ENCODE measurements at places on chromosomes 5 and 9.

DNA sequence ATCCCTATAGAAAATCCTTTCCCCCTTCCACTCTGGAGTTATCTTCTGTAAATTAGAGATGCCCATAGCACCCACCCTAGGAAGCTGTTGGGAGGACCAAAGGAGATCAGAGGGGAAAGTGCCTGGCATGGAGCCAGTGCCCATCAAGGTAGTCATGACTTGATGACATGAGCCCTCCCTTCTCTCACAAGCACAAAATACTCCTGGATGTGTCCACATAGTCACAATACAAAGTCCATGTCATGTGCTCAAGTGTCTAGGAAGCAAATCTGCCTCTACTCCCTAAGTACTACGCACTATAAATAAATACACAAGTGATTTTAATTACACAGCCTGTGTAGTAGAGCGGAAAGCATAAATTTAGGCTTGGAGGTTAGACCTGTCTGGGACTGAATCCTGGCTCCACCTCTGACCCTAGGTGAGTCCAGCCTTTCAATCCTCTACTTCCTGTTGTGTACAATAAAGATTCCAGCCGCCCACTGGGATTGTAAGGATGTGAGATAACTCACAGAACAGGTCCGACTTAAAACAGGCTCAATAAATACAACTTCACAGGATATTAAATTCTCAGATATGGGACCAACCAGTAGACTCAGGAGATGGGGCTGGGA lies 30.6 kb downstream of the TTC39B start:
- DNase-seq: no peak

DNA sequence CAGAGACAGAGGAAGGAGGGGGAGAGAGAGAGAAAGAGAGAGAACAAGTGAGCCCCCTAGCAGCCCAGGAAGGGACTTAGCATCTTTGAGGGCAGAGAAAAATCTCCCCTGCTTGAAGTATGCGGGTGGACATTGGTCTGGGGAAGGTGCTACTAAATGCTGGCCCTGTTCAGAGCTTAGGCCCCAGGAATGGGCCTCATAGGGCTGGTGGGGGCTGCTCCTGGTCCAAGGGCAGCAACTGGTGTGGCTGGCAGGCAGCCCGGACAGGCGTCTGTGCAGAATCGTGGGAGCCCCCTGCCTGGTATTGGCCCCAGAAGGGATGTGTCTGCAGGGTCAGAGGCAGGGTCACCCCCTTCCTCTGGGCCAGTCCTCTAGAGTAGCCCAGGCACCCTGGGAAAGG lies 47.8 kb upstream of the SUSD3 start:
- DNase-seq: no peak

DNA sequence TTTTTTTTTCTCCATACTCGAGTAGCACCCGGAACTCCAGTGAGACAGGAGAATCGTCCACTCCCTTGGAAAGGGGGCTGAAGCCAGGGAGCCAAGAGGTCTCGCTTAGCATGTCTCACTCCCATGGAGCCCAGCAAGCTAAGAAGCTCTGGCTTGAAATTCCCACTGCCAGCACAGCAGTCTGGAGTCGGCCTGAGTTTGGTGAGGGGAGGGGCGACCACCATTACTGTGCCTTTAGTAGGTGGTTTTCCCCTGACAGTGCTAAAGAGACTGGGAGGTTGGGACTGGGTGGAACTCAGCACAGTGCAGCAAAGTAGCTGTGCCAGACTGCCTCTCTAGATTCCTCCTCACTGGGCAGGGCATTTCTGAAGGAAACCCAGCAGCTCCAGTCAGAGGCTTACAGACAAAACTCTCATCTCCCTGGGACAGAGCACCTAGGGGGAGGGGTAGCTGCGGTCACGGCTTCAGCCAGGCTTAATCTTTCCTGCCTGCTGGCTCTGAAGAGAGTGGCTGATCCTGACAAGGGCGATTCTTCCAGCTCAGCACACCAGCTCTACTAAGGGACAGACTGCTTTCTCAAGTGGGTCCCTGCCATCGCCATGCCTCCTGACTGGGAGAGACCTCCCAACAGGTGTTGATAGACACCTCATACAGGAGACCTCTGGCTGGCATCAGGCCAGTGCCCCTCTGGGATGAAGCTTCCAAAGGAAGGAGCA lies 414.5 kb upstream of the ZNF608 start:
- DNase-seq: no peak

DNA sequence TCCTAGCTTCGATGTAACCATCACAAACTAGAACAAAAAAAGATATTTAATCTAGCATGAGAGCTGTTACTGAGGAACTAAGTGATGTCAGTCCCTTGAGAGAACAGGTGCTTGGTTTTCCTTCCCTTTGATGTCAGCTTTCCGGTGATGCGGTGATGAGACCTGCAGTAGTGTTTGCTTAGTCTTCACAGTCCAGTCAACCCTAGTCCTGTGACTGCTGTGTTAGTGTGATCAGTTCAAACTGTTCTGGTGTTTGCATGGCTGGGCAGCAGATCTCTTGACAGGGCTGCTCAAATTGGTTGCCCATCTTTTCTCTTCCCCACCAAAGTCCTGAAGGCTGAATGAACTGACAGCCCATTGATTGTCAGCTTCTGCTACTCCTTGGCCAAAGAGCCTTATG lies 608.6 kb upstream of the DAB2 start:
- no peak for DNase-seq

GRCh38 chr5:138476918-138477317 lies 11.6 kb downstream of the EGR1 start:
- no peak for DNase-seq

- no peak for DNase-seq
Measured at GRCh38 chr5:148416921-148417320, 33.2 kb downstream of the FBXO38 start.

- no peak for DNase-seq
Measured at GRCh38 chr5:61614606-61615005, 282.5 kb downstream of the ZSWIM6 start.

GRCh38 chr5:133297293-133297692 lies 245.5 kb downstream of the HSPA4 start:
- no peak for DNase-seq

- DNase-seq: peak; percentile 8
Measured at GRCh38 chr9:7967093-7967827, 167.7 kb upstream of the DMAC1 start.

DNA sequence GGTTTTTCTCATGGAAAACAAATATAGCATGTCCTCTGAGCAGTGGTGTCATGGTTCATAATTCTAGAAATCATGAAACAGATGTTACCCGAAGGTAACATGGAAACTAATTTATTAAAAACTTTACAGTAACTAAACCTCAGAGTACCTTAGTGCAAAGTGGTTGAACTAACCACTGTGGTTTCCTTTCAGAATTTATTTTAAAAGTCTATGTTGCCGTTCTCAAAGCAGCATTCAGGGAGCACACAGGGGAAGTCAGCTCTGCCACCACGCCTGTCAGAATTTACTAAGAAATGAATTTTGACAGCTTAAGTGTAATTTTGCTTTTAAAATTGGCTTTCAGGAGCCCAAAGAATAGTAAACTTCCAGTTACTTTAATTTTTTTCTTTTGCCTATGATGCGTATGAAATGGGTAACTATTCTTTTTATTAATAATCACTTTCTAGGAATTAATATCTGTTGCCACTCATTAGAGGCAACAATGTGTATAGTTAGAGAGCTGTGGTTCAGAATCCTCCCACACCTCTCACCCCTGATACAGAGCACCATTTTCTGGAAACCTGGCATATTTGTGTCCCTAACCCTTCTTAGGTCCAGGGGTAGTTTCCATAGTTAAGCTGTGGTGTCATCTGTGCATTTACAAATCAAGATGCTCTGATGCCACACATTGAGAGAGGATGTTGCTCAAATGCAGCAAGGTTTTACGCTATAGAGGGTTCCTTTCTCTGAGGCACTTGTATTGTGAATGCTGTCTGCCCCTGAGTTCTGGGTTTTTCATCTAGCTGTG lies 202.6 kb downstream of the ZSWIM6 start:
- no peak for DNase-seq

- no peak for DNase-seq
Measured at GRCh38 chr9:85228111-85228855, 513.5 kb downstream of the AGTPBP1 start.

- DNase-seq: no peak
Measured at GRCh38 chr5:160166973-160167623, 47.8 kb upstream of the PWWP2A start.

DNA sequence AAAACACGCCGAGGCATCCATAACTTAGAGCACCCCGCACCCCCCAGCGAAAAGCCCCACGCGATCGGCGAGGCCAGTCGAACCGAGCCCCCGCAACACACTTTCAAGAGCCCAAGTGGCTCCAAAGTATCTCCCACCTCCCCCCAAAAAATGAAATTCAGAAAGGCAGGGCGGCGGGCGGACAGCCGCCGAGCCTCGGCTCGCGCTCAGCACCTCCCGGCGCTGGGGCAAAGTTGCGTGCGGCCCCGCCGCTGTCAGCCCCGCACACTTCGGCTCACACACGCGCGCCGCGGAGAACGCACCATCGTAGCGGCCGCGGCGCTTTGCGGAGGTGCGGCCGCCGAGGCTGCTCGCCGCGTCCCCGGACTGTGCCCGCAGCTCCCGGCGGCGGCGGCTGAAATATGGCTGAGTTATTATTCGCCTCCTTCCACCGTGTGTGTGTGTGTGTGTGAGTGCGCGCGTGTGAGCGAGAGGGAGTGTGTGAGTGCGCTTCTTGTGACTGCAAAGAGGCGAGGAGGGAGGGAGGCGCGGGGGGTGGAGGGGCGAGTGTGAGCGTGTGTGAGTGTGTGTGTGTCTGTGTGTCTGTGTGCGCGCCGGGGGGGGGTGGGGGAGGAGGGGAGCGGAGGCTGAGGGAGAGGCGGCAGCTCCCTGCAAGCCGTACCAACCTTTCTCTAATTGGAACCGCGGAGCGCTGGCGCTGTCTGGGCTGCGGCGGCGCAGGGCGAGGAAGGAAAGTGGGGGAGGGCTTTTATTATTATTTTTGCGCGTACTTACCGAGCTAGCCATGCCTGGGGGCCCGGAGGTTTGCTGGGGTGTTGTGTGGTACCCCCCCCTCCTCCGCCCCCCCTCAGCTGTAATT lies 599 bp downstream of the MLLT3 start:
- DNase-seq: peak; percentile 70

DNA sequence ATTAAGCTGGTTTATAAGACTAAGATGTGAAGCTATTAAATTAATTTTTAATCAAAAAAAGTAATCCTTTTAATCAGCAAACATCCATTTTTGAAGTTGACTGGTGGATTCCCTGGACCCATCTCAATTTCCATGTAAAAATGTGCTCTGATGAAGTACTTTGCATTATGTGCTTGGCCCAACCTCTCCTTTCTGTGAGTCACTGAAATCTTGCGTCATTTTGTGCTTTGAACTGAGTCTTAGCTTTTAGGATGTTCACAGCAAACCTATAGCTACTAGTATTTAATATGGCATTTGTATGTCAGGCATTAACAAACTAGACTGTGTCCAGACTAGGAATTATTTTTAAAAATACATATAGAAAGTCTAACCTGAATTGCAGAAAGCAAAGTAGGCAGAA lies 55.0 kb upstream of the CDH12 start:
- DNase-seq: no peak

- DNase-seq: no peak
Measured at GRCh38 chr5:7364226-7364875, 31.6 kb upstream of the ADCY2 start.

- no peak for DNase-seq
Measured at GRCh38 chr5:72539038-72539437, 31.8 kb upstream of the ZNF366 start.

- no peak for DNase-seq
Measured at GRCh38 chr5:19172926-19173470, 815.0 kb downstream of the CDH18 start.

GRCh38 chr9:129687391-129687790 lies 21.9 kb downstream of the PRRX2 start:
- no peak for DNase-seq

DNA sequence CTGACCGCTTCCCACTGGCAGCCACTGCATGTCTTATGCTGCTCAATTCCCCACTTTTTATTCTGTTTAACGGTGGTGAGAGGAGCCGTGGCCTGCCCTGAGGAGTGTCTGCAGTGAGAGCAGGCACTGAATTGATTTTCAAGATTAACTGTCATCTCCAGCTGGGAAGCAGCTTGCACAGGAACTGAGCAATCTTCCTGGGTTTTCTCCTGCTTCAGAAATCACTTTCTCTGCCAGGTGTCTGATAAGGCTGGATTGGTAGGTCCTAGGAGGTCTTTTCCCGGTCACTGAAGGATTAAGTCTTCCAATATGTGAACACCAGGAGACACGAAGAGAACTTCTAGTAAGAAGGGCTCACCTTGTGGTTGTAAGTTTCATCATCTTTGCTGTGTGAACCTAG lies 181.1 kb upstream of the RAD23B start:
- DNase-seq: no peak
